ENCODE measurements at places on chromosomes 3 and 15.

DNA sequence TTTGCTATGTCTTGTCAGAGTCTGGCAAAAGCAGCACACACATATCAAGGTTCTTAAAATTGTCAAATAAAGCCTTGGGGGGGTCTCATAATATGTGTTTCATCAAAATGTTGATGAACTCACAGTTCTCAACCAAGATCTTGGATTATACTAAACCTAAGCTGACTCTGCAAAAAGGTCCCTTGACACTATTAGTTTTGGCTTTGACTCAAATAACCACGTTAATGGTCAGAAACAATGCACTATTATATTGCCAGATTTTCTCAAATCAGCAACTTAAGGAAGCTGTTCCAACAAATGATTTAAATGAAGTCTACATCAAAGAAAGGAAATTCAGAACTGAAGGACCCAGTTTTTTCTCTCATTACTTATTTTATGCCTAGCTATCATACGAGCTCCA lies 1063.9 kb downstream of the ROBO1 start:
- DNase-seq, result no peak

- DNase-seq, result no peak
Observed at GRCh38 chr3:12588039-12589009, 31.4 kb downstream of the MKRN2 start.

- no peak for DNase-seq
Observed at GRCh38 chr3:84547207-84547606, 411.6 kb upstream of the CADM2 start.

DNA sequence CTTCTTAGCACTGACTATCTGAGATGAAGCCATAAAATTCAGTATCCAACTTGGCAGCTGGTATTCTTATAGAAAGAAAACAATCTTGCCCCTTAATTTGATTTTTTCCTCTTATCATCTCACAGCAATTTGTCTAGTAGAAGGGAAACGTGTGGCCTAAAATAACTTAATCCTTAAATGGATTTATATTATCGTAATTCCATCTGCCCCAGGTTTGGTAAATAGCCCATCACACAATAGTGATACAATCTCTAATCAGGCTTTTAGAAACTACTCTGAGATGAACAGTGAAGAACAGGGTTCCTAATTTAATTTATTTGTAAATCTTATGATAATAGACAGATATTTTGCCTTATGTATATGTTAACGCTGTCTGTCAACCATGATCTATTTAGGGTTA lies 24.8 kb downstream of the PEX5L start:
- no peak for DNase-seq

GRCh38 chr3:25587975-25588374 lies 76.7 kb downstream of the TOP2B start:
- no peak for DNase-seq

DNA sequence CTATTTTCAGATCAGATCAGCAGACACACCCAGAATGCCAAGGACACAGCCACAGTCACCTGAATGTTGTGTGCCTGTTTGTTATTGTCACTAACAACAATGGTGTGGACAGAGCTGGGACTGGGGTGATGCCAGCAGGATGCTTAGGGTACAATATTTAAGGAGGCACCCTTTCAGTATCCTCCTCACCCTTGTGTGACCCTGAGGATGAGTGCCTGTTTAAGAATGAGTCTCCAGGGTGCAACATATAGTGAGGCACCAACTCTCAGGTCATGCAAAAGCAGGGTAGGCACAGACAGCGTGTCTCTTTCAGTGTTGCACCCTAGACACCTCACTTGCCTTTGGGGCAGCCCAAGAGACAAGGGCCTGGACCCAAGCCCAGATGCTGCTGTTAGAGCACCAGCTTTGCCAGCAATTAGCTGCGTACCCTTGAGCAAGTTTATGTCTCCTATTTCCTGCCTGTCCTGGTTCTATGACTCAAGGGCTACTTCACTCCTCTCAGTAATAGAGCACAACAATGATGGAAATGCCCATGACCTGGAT lies 122.6 kb downstream of the AQP9 start:
- DNase-seq, result no peak

DNA sequence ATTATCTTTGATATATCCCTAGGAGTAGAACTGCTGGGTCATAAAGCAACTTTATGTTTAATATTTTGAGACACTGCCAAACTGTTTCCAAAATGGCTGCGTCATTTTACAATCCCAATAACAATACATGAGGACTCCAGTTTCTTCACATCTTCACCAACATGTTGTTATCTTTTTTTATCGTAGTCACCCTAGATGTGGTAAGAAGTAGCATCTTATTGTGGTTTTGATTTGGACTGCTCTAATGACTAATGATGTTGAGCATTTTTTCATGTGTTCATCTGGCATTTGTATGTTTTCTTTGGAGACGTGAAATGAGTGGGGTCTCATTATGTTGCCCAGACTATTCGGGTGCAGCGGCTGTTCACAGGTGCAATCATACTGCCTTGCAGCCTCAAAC lies 83.8 kb downstream of the MAP4 start:
- DNase-seq, result no peak

- DNase-seq, result no peak
Observed at GRCh38 chr3:138598534-138598933, 4.5 kb upstream of the CEP70 start.

- DNase-seq, result no peak
Observed at GRCh38 chr3:20396335-20396734, 210.3 kb upstream of the SGO1 start.

DNA sequence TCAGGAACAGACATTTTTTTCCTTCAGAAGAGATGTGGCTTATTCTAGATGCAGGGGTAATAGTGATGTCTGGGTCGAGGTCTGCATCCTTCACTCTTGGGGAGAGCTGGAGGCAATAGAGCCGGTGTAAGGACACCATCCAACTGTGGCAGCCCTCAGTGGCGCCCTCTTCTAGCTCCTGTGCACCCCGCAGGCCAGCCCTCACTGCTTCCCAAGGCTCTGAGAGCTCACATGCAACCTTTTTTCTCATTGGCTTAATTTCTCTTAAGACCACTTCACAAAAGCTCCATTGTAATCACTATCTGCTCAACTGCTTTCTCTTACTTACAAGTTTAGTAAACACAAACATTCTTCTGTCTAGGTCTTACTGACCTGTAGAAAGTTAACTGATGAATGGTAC lies 3.9 kb upstream of the VPS8 start:
- no peak for DNase-seq

GRCh38 chr15:67548862-67549651 lies 6.6 kb downstream of the MAP2K5 start:
- no peak for DNase-seq

DNA sequence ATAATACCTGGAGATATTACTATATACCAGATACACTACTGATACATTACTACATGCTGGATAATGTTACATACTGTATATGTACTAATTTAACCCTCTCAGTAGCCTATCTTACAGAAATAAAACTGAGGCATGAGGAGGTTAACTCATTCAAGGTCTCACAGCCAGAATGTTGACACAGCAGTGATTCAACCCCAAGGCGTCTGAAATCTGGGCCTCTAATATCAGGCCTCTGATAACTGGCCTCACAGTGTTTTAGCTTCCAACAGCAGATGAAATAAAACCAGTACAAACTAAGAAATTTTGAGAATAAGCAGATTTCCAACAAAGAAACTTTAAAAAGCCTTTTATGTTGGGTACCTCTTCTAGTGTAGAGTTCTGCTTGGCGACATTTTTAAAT lies 23.4 kb downstream of the DZIP1L start:
- DNase-seq, result no peak
